Activated CD4-positive, alpha-beta T cell treated with anti-CD3 and anti-CD28 coated beads, Interleukin-2, amount 50 U/mL, for 48 hours (primary cell): ENCODE measurements at places on chromosomes 16 and 17.
A peak's percentile ranks its signal among the peaks of the same experiment; 100 is the strongest.

DNA sequence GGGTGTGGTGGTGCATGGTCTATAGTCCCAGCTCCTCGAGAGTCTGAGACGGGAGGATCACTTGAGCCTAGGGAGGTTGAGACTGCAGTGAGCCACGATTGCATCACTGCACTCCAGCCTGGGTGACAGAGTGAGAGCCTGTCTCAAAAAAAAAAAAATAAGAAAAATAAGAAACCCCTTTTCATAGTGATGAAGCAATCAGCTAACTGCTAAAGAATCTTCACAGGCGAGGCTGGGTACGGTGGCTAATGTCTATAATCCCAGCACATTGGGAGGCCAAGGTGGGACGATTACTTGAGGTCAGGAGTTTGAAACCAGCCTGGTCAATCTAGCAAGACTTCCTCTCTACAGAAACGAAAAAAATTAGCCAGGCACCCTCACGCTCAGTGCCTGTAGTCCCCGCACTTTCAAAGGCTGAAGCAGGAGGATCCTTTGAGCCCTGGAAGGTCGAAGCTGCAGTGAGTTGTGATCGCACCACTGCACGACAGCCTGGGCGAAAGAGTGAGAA is 760 bp downstream of the SLFN12L start:
- peak; percentile 45 for DNase-seq

DNA sequence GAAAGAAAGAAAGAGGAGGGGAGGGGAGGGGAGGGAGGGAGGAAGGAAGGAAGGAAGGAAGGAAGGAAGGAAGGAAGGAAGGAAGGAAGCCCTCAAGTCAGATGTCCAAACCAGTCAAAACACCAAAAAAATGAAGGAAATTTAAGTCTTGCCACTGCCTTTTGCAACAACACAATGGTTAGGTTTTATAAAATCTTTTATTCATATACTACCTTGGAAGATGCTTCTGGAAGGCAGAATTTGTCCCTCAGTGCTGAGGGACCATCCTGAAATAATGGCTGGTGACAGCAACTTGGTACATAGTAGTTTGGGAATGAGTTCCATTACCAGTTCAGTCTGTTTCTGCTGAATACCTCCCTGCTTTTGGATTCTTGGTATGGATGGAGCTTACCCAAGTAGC is 7.9 kb downstream of the APOH start:
- no peak for DNase-seq

GRCh38 chr16:64872101-64872500 is 249.8 kb downstream of the CDH11 start:
- no peak for DNase-seq

- DNase-seq, result no peak
Observed at GRCh38 chr17:48549281-48549630, 4.3 kb upstream of the HOXB2 start.

- DNase-seq, result no peak
Observed at GRCh38 chr16:72811876-72812275, 236.1 kb downstream of the ZFHX3 start.

GRCh38 chr16:50548125-50548908 is at the start of gene NKD1:
Gene NKD1, plus strand, starts transcription at chr16:50548396. Its CDS starts 158 bp downstream, at chr16:50548554.
- DNase-seq, result peak; percentile 66

- DNase-seq, result no peak
Observed at GRCh38 chr17:228951-229708, 47.7 kb upstream of the DOC2B start.

DNA sequence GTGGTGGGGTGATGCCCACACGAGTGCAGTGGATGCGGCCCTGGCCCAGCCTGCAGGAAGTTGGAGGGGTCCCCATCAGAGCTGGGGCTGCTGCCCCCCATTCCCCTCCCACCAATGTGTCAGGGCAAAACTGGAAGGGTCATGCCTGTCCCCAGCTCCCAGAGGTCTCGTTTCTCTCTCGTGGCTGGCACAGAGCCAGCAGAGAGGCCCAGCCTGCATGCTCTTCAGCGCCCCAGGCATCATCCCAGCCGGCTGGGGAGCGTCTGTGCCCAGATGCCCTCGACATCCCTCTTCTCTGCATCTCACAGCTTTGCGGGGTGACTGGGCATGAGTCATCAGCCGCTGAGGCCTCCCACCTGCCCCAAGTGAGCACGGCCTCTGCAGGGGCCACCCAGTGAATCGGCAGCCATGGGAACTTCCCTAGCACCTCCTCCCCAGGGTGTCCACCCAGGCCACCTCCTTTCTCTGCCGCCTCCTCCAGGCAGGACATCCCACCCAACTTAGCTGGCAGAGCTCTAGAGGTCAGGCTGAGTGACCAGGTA is 9.8 kb upstream of the CSNK1D start:
- peak; percentile 81 for DNase-seq

- DNase-seq, result peak; percentile 37
Observed at GRCh38 chr17:42050393-42051012, at the start of gene C17orf113. Gene C17orf113, minus strand, starts transcription at chr17:42050601. Its CDS starts 7,225 bp downstream, at chr17:42043376.

- DNase-seq, result no peak
Observed at GRCh38 chr16:55760310-55761001, 72.4 kb downstream of the CES1 start.

- no peak for DNase-seq
Observed at GRCh38 chr16:85402910-85403692, 210.0 kb upstream of the GSE1 start.

- DNase-seq, result no peak
Observed at GRCh38 chr16:64629622-64630021, 492.2 kb downstream of the CDH11 start.

GRCh38 chr17:76394166-76394565 is 9.8 kb downstream of the SPHK1 start:
- DNase-seq, result no peak

DNA sequence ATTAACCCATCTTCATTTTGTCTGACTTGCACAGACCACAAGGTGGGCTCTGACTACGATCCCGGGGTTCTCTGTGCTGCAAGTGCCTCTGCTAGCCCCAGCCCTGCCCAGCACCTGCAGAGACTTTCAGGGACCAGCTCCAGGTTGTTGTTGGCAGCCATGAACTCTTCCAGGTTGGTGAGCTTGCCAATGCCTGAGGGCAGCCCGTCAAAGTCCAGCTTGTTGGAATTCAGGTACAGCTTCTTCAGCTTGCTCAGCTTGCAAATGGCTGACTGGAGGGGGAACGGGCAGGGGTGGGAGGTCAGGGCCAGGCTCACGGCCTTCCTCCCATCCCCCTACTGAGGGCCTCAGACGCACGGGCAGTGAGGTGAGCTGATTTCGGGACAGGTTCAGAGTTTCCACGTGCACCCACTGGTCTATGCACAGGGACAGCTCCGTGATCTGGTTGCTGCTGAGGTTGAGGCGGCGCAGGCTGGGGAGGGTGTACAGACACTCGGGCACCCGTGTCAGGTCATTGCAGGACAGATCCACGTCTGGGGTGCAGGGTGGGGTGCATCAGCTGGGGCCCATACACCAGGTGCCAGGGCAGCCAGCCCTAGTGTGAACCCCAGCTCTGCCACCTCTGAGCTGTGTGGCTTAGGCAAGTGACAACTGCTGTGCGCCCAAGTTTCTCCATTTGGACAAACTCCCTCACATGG is 5.2 kb downstream of the FLII start:
- no peak for DNase-seq

DNA sequence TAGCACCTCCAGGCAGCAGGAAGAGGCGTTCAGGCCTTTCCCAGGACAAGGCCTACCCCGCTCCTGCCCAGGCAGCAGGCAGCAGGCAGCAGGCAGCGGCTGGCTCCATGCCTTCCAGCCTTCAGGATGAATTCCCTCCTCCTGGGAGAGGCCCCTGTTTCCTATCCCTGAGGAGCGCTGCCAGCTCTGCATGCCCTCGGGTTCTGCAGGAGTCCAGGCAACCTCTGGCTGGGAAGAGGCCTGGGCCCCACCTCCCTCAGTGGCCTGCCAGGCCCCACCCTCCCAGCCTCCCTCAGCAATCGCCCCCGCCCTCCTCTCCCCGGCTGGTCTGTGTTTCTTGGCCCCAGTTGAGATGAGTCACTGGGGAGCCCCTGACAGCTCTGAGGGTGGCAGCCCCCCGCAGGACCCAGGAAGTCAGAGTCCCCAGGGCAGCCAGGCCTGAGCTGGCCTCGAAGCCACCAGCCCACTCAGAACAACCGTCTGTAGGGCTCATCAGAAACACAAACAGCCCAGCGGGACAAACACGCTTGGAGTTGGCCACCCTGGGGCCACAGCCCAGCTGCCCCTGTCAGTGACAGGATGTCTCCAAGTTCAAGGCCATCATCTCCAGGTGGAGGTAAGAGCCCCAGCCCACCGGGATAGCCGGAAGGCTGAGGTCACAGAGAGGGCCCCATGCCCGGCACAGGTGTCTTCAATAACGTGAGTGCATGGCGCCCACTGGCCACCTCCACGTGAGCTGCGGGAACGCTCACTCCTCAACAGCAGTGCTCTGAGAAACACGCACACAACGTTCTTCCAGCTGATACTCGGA is 39.5 kb upstream of the CIBAR2 start:
- DNase-seq, result no peak

- DNase-seq, result no peak
Observed at GRCh38 chr17:70184770-70185169, 15.4 kb downstream of the KCNJ2 start.

DNA sequence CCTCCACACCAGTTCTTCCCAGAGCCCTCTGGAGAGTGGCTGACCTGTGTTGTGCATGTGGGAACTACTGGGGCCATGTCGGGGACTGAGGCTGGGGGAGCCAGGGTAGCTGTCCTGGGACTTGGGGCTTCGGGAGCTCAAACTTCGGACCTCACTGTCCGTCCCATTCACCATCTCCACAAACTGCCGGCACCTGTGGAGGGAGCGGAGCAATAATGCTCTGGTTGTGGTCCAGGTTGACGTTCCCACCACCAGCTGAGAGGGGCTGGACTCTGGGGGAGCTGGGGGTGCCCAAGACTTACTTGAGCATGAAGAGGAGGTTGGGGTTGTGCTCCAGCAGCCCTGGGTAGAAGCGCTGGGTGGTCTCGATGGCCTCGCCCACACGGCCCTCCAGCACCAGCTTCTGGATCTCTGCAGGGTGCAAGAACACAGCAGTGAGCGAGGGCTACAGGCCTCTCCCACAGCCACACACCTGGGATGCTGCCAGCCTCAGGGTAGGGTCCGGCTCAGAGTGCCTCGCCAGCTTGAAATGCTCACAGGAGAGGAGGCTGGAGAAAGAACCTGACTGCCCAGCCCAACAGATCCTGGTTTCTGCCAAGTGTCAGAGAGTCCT is 10.6 kb upstream of the GFOD2 start:
- no peak for DNase-seq

DNA sequence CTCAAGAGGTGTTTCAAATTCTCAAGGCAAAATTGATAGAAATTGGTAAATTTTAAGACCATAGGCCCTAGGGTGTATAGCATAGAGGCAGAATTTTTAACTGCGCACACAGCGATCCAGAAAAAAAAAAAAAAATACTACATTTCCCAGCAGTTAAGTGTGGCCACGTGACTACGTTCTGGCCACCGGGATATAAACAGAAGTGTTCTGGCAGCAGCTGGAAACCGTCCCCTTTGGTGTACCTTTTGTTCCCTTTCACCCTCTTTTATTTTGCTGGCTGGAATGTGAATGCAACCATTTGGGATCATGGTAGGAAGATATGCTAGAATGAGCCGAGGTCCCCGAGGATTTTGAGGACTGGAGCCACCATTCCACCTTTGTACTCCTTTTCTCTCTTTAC is 52.7 kb upstream of the AKAP1 start:
- no peak for DNase-seq

- DNase-seq, result no peak
Observed at GRCh38 chr17:8503807-8504206, 68.1 kb downstream of the NDEL1 start.

GRCh38 chr17:39239640-39240314 is 14.0 kb upstream of the STAC2 start:
- peak; percentile 79 for DNase-seq

DNA sequence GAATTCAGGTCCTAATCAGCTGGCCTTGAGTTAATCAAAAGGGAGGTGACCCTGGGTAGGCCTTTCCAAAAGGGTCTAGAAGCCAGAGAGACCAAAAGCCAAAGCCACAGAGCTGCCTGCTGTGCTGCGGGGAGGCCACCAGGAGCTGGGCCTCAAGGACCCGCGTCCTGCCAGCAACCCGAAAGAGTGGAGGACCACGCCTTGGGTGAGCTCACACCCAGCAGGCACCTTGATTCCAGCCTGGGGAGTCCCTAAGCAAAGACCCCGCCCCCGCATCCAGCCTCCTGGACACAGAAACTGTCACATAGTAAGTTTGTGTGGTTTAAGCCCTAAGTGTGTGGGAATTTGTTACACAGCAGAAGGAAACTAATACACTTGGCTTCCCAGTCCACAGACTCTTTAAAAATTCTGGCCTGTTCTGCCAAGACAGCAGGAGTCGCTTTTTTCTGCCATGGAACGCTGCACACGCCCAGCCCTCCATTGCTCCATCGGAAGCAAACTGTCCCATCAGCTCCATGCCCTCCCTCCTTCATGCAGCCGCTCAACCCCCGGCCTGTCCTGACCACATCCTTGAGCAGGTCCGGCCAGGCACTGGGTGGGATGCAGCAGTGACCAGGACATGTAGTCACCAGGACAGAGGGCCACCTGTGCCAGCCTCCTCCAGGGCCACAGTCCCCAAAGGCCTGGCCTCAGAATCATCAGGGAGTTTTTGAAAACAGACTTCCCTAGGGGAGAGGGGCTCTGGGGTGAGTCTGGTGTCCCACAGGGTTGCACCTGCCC is 20.9 kb upstream of the RASD1 start:
- no peak for DNase-seq

DNA sequence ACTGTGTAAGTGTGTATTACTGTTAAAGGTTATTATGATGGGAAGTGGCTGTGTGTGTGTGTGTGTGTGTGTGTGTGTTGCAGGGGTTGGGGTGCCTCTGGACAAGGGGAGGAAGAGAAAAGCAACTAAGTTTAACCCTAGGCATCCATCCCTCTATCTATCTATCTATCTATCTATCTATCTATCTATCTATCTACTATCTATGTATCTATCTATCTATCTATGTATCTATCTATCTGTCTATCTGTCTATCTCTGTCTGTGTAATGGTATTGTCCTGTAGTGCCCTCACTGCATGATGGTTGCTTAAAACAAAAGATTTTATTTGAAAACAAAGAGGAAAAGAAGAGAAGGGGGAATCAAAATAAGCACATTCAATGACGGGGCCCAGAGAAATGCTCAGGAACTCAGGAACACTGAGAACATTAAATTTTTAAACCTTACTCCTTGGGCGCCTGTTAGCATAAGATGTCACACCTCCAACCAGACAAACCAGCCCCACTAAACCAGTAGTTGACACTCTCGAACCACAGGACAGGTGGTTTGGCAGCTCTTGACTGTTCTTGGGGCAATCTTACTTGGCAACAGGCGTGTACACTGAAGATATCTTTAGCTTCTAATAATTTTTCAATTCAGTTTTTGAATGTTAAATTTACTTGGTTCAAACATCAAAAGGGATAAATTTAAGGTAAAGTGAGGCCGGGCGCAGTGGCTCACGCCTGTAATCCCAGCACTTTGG is 5.1 kb upstream of the RPL26 start:
- DNase-seq, result no peak

DNA sequence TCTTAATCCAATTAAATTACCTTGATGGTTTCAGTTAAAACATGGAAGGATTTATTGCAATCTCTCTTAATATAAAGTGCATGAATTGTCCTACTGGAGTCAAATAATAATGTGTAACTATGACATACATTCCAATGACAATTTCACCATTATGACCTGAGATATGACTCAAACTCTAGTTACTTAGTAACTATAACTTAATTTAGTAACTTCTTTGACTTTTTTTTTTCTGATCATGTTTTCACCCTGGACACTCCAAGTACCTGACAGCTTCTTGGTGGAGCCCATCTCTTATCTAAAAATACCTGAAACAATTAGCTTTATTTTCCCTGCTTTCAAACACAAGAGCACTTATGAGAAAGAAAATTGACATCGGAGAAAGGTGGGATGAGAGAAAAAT is 123.7 kb downstream of the STX8 start:
- DNase-seq, result no peak
